ENCODE measurements at places on chromosomes 5 and 9.

- no peak for DNase-seq
Measured at GRCh38 chr5:149143470-149143869, 2.2 kb downstream of the ABLIM3 start.

- DNase-seq: no peak
Measured at GRCh38 chr5:1051366-1051720, 42.7 kb downstream of the NKD2 start.

GRCh38 chr5:7146886-7147285 is 249.1 kb upstream of the ADCY2 start:
- DNase-seq: no peak

DNA sequence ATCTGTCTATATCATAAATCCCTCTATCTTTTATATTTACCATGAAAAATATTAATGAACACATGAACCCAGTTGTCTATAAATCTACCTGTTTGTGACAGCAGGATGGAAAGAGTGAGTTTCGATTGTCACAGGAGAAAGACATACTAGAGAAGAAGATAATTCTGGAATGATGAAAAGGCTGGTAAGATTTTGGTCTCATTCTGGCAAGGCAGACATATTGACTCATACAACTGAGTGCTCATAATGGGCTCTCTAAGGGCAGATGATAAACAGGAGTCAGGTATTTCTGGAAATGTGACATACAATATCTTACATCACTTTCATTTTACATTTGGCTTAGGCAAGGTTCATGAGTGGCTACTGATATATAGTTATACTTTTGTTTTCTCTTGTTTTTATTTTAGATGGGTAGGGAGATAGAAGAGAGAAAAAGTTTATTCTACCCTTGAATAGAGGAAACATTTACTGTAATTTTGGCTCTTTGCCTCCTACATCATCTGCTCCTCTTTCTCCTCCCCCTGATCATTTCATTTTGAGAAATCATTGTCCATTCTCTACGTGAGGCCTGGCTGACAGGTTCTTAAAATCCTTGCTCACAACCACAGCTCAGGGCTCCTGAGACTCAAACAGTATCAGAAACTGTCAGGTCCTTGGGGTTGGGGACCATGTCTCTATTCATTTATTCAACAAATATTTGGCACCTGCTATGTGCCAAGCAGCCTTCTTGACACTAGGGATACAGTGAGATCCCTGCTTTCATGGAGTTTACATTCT is 14.4 kb downstream of the ELOVL7 start:
- no peak for DNase-seq

DNA sequence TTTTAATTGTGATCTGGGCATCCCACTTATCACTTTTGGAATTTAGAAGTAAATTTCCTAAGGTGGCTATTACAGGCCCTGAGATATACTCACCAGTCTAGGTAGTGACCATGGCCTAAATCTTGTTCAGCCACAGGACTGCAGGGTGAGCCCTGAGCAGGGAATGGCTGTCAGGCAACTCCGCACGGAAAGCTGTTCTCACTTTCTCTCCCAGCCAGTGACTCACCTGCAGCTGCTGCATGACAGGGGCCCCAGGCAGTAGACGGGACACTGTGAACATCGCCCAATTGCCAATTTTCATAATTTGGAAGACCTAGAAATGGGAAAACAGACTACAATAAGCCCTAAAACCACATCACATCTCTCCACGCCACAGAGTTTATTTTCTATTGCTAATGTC is 69.6 kb upstream of the TAF1L start:
- no peak for DNase-seq

DNA sequence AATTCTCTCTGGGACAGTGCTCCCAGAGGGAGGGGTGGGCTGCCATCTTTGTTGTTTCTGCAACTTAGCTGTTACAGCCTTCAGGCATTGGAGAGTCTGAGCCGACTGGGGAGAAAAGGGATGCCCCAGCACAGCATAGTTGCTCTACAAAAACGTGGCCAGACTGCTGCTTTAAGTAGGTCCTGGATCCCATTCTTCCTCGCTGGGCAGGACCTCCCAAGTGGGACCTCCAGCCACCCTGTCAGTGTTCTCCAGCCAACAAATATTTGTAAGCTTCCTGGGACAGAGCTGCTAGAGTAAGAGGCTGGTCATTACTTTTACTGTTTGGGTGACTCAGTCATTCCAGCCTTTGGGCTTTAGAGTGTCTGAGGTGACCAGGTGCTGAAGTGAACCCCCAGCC is 292.7 kb upstream of the NREP start:
- no peak for DNase-seq

GRCh38 chr5:167992868-167993267 is 298.6 kb upstream of the WWC1 start:
- DNase-seq: no peak

GRCh38 chr5:35233121-35233520 is 2.8 kb upstream of the PRLR start:
- DNase-seq: no peak

GRCh38 chr9:121289772-121290370 is 21.9 kb downstream of the GSN start:
- no peak for DNase-seq

DNA sequence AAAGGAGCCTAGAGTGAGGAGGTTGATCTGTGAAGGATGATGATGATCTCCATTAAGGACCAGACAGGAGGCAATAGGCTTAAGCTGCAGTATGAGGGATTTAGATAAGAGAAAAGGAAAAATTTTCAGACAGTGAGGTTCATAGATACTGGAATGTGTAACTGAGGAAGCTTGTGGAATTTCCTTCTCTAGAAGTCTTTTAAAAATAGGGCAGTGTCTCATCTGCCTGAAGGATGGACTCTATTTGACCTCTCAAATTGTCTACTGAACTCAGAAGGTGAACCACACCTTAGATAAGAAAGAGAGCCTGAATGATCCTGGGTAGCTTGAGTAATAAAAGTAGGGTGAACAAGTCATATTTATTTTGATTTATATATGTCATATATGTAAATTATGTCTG is 148.2 kb upstream of the CDKN2B start:
- DNase-seq: no peak

DNA sequence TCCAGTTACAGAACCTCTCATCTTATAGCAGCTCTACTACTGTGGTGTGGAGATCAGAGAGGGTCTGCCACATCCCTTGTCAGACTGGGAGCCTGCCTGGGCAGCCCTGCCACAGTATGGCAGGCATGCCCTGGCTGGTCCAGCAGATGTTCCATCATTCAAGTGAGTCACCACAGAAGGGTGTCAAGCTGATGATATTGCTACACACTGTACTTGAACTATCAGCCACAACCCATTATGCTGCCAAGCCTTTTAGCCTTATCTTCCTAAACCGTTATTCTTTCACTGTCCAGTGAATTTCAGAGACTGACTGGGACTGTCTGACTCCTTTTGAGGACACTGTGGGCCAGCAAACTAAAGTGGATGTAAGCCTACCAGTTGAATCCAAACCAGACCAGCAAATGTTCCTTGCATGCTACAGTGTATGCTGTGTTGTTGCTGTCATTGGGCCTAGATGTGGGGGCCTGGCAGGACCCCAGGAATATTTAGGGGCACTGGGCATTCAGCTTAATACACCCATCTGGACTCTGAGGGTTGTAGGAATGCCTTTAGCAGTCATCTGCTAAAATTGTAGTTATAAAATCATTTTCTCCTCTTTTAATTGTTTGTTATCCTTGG is 202.6 kb downstream of the NR3C1 start:
- DNase-seq: no peak

DNA sequence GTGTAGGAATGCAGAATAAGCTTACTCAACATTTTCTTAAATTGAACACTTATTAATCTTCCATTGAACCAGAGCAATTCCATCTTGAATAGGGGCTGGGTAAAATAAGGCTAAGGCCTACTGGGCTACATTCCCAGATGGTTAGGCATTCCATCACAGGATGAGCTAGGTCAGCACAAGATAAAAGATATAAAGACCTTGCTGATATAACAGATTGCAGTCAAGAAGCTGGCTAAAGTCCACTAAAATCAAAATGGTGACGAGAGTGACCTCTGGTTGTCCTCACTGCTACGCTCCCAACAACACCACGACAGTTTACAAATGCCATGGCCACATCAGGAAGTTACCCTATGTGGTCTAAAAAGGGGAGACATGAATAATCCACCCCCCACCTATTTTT is 156.1 kb downstream of the NXNL2 start:
- no peak for DNase-seq

DNA sequence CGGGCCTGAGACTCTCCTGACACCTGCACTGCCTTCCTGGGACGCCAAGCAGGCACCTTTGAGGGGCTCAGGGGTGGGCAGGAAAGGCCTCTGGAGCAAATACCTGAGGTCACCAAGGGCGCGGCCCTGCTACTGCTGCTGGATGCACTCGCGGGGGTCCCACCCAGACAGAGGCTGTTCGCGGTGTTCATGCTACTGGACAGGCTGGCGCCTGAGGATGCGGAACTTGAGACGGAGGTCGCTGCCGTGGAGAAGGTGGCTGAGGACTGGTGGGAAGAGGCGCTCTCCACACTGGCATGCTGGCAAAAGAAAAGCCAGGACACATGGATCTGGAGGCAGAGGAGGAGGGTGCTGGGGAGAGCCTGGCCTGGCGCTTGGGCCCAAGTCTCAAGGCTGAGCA is 110.7 kb downstream of the UBE2R2 start:
- no peak for DNase-seq

DNA sequence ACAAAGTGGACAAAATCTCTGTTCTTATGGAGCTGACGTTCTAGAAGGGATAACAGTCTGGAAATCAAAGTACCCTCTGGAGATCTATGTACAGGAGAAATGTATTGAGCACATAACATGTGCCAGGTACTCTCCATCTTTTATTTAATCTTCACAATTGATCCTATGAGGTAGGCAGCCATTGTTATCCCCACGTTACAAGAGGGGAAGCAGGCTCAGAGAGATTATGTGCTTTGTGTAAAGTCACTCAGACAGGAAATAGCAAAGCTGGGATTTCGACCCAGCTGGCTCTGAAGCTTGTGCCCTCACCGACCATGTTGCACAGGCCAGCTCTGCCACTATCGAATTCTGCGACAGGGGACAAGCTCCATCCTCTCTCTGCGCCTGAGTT is 21.5 kb downstream of the PDGFRB start:
- DNase-seq: no peak

DNA sequence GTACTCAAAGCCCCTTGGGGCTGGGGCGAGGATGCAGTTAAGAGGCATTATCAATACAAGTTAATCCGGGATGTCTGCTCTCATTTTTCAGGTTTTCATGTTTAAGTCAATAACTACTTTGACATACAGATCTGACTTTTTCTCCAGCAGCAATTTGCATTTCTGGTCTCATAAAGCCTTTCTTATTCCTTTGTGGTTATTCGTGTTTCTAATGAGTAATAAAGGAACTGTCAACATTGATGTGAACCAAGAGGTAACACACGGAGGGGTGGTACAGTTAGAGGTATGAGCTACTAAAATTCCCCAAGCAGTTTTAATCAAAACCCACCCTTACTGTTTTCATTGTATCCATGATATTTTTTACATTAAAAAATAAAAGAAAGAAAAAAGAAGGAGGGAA is 138.0 kb upstream of the NFIB start:
- DNase-seq: no peak

- no peak for DNase-seq
Measured at GRCh38 chr5:154683101-154683880, 71.9 kb upstream of the LARP1 start.

- no peak for DNase-seq
Measured at GRCh38 chr5:76735762-76736545, 20.0 kb downstream of the F2R start.

All from ascending aorta (tissue), 2 donors.